Thymus (tissue), 14 donors: ENCODE measurements at places on chromosomes 1 and 21.

DNA sequence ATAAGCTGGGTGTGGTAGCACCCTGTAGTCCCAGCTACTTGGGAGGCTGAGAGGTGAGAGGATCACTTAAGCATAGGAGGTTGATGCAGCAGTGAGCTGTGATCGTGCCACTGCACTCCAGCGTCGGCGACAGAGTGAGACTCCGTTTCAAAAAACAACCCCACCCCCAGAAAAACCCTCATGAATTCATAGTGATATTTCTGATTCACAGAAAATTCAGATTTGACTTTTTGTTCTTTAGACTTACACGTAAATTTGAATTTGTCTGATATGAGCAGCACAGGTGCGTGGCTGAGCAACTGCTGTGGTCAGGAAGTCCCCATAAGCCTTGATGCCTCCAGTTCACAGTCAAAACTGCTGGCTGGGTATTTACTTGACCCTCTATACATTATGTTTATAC is 10.0 kb upstream of the MORC3 start:
- no peak for DNase-seq

- DNase-seq = no peak
These were observed 18.5 kb downstream of the FAM89A start for GRCh38 chr1:231021540-231022031.

- DNase-seq = no peak
These were observed 111.9 kb downstream of the DENND1B start for GRCh38 chr1:197663162-197663953.

DNA sequence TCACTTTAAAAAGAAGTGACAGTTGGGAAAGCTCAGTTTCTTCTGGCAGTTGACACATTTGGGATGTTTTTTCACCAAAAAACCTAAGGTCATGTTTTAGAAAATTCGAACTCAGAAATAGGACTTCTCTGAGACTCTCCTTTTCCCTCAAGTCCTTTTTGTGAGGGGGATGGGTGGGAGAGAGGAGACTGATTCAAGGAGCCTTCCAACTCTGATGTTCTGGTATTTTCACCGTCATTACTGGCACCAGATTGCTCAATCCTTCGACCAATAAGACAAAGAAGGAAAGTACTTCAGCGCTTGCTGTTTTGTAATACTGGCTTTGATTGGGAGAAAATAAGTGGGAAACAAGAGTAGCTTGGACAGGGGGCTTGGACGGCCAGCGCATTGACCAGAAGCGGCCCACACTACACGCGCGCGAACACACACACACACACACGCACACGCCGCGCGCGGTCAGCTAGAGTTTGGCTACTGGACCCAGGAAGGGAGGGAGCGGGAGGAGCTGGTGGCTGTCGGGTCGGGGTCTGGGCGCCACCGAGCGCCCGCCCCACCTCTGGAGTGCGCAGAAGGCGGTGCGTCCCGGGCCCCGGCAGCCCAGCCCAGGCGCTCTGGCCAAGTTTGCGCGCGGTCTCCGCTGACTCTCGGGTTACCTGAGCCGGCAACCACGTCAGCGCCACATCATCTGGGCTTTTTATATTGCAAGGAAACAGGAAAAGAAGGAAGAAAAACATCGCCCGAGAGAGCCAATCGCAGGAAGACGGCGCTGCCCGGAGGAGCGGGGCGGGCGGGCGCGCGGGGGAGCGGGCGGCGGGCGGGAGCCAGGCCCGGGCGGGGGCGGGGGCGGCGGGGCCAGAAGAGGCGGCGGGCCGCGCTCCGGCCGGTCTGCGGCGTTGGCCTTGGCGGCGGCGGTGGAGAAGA is at the start of gene KCNK1:
Gene KCNK1 (plus strand): TSS at position 855 of the 921 bp plus-strand sequence. CDS start 66 bp downstream, at position 921.
- DNase-seq = no peak

- DNase-seq = no peak
These were observed 82.5 kb downstream of the PDE9A start for GRCh38 chr21:42735944-42736343.

DNA sequence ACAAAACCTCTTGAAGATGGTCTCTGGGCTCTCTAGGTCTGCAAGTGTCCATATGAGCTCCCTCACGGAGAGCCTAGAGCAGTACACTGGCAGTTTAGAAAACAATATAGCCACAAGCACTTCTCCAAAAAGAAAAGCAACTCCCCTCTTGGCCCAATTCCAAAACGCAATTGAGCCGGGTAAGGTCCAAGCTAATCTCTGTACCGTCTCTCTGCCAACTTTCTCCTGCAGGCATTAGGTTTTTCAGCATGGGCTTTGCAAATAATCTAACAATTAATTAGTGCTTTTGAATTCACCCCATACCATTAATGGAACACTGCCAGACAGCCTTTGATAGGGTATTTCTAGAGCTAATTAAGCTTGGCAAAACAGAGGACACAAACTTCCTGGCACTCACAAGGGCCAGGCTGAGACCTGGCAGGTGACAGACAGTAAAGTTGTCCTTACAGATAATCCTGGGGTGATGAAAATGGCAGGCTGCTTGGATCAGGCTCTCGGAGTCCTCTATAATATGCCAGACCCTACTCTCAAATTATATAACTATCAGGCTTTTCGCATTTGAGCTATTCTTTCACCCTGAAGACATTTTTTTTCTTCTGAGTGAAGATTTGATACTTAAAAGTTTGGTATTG is 39.8 kb downstream of the TGFBR3 start:
- DNase-seq = no peak

- no peak for DNase-seq
These were observed 46.2 kb downstream of the ARHGAP29 start for GRCh38 chr1:94191216-94191615.

DNA sequence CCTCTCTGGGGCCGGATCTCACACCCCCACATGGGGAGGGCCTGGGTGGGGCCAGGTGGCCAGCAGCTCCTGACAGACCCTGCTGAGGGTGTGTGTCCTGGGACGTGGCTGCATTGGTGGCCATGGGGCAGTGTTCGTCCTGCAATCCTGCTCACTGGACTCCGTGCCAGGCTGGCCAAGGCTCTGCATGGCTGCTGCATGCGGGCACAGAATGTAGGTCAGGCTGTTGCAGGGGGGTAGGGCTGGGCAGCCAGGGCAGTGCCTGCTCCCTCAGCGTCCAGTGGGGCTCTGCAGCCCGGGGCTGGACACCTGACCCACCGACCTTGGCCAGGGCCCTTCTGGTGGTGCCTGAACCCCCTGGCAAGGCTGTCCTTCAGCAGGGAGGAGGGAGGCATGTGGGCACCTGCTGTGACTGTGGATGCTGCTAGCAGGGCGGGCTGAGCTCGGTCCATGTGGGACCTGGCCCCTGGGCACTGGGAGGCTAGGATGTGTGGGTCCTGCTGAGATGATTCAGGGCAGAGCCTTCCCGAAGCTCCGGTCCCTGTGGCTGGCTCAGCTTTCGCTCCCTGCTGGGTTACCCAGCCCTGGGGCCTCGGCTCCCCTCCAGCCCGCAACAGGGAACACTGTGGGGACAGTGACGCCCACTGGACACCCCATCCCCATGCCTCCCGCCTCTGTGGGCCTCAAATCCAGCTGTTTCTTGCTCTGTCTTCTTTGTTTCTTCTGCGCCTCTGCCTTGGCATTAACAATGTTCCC is 14.9 kb upstream of the PLCH2 start:
- no peak for DNase-seq

DNA sequence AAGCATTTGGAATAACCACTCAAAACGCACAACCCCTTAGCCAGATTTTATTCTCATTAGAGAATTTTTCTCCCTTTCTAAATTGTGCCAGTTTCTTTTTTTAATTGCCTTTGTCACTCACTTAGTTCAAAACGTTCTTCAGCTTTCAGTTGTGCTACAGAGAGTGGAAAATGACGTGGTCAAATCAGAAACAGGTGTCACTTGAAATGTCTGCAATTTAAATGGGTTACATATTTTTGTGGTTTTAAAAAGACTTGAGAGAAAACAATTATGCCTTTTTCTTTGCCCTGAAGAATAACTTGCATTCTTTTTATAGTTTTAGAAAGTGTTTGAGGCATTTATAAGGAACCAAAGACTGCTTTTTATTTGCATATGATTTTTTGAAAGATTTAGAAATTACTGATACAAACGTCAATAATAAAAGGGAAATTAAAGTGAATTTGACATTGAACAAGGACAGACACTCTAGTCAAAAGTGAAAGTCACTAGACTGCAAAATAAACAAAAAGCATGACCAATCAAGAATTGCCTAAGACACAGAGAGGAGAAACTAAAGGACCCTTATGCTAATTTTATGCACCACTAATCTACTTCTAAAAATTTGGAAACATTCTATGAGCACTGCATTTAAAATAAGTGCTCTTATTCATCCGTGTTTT is 191.0 kb downstream of the TPR start:
- peak; percentile 15 for DNase-seq

DNA sequence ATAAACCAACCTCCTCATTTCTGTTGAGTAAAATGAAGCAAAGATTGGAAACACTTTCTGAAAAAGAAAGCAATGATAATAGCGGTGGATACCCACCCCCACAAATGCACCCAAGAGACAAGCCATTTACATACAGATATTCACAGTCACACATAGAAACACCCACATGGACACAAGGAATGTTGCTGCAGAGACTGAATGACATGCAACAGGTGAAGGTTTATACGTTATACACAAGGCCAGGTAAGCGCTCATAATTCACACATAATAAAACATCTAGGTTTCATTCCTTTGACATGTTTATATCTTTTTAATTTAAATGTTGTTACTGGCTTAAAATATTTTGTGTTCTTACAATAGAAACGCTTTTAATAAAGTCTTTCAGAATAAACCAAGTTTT is 21.3 kb downstream of the ARV1 start:
- no peak for DNase-seq

DNA sequence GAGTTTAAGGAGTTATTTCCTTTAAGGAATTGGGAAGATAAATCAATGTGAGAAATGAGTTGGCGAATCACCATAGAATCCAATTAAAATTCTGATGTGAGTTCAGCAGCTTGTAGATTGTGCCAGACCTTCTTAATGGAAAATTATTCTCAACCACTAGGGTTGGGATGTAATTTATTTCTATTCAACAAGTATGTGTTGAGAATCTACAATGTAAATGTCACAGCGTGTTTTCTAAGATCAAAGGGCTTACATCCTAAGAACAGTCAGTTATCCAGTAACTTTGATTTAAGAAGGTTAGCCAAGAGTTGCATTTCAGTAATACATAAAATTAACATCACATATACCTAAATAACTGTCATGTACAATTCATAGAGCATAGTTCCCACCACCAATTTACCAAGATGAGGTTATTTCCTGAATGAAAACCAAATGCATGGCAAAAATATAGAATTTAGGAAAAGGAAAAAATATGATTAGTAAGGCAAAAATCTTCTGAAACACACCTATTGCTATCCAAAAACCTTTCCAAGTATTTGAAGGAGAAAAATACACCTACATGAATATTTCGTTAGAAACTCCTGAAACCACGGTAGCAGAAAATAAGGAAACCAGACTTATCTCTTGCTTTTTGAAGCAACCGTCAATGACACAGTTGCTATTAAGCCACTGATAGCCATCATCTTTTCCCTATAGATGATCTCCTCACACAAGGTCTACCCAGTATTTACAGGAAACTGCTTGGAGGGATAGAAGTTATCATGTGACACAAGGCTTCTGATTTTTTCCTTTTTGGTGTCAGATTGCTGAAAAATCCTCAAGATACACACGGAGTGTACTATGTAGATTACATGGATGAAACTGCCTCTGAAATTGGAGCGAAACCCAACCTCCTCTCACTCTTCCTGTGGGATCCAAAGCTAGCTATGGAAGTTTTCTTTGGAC is 259.4 kb upstream of the POGK start:
- no peak for DNase-seq

- DNase-seq = no peak
These were observed 4.6 kb upstream of the PRDM16 start for GRCh38 chr1:3064296-3064850.

DNA sequence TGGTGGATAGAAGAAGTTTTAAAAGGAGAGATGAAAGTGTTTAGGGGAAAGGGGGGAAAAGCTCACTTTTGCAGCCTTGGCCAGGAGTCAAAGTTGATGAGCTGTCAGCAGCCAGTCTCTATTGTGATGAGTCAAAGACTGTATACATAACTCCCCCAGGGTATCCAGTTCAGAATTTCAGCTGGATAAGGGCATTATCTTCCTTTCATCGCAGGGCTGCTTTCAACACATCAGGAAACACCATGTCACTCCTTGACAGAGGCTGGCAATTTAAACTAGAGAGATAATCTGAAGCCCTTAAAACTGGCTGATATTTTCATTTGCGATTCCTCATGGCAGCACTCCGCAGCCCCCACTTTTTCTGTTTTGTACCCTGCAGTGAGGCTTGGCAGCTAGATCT is 328.5 kb downstream of the TBX15 start:
- DNase-seq = no peak

DNA sequence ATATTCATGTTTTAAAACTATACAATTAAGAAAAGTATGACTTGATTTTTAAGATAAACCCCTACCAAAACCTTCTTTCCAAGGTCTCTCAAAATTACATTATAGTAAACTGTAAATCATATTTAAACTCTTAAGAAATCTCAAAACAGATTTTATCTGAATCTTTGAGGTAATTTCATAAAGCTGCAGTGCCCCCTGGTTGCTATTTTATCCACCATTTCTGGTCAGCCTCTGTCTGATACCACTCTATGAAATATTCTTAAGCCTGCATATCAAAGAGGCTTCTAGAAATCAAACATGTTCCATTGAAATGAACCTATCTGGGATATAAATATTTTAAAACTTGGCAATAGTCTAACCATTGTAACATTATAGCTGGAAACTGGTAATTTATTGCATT is 317.3 kb downstream of the COL11A1 start:
- no peak for DNase-seq

GRCh38 chr1:236809148-236809547 is 14.1 kb downstream of the MTR start:
- no peak for DNase-seq

DNA sequence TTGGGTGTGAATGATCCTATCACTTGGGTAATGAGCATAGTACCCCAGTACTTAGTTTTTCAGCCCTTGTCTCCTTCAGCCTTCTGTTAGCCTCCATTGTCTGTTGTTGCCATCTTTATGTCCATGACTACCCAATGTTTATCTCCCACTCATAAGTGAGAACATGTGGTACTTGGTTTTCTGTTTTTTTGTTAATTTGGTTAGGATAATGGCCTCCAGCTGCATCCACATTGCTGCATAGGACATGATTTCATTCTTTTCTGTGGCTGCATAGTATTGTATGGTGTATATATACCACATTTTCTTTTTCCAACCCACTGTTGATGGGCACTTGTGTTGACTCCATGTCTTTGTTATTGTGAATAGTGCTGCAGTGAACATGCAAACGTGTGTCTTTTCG is 39.6 kb upstream of the GPR52 start:
- no peak for DNase-seq

- DNase-seq = no peak
These were observed 4.9 kb downstream of the MEX3A start for GRCh38 chr1:156077430-156077760.

GRCh38 chr1:33377756-33378155 is 53.1 kb downstream of the PHC2 start:
- DNase-seq = no peak

GRCh38 chr1:217363319-217363718 is 267.6 kb downstream of the GPATCH2 start:
- DNase-seq = no peak

DNA sequence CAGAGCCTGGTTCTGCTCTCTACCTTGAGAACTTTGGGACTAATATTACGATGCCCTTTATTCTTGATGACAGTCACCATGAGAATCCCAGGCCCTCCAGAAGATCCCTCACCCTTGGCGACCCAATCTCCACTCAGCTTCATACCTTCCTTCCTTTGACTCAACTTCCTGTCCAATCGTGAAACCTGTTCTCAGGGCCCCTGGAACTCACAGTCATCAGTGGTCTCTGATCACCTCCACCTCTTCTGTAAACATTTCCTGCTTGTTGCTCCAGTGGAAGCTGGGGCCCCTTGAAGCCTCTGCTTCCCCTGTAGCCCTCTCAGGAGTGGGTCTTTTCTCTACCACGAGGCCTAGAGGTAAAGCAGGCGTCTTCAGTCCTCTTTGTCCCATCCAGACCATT is 79.1 kb downstream of the MRPS6 start:
- no peak for DNase-seq
